ENCODE measurements at places on chromosomes 16 and 17. TPM values are rescaled to one million over a fixed set of nuclear protein-coding genes. Genes with fewer than 3 reads are reported as not detected.
A peak's percentile ranks its signal among the peaks of the same experiment; 100 is the strongest.

- DNase-seq: peak; percentile 72
These were observed 11.4 kb upstream of the TCAP start for GRCh38 chr17:39653662-39654331.

- no peak for DNase-seq
These were observed 4.0 kb upstream of the RAPGEFL1 start for GRCh38 chr17:40173091-40173777.

DNA sequence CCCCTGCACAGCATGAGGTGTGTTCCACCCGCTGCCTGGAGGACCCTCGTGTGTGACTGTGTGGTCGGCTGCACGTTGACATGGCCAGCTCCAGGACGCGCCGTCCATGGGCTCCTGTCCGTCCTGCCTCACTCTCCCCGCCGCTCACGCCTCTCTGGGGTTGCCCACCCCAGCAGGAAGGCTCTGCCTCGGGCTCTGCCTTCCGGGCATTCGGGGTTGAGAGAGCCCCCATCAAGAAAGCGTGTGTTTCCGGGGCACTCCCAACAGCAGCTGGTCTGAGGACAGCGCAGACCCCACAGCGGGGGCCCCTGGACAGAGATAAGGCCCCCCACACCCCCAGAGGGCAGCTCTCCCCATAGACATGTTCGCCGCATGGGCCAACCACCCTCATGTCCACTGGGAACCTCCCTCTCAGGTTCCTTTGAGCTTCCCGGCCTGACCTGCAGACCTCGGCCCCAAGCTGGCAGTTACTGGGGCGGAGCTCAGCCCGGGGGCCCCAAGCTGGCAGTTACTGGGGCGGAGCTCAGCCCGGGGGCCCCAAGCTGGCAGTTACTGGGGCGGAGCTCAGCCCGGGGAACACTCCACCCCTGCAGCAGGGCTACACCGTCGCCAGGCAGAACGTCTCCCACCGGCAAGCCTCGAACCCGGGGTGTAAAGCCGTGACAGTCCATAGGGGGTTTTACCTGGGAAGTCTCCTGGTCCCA is 8.4 kb upstream of the PIEZO1 start:
- DNase-seq: no peak

The LPCAT2 gene
- total RNA-seq: 7.9 TPM

- DNase-seq: peak; percentile 55
These were observed 1.4 kb downstream of the CENPX start for GRCh38 chr17:82021107-82021899.

The ABCC3 gene
- not detected for total RNA-seq

The ACSM5 gene
- not detected for total RNA-seq

GRCh38 chr17:13690806-13691205 is 89.1 kb upstream of the HS3ST3A1 start:
- DNase-seq: no peak

DNA sequence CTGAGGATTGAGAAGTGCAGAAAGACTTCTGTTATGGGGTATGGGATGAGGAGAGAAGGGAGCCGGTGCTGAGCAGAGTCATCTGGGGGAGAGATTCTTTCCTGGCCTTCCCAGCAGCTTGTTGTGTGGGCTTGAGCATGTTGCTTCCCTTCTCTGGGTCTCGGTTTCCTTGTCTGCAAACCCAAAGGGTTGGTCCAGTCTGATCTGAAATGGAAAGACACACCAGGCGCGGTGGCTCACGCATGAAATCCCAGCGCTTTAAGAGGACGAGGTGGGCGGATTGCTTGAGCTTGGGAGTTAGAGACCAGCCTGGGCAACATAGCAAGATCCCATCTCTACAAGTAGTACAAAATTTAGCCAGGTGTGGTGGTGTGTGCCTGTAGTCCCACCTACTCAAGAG is 6.0 kb downstream of the SOCS3 start:
- no peak for DNase-seq

DNA sequence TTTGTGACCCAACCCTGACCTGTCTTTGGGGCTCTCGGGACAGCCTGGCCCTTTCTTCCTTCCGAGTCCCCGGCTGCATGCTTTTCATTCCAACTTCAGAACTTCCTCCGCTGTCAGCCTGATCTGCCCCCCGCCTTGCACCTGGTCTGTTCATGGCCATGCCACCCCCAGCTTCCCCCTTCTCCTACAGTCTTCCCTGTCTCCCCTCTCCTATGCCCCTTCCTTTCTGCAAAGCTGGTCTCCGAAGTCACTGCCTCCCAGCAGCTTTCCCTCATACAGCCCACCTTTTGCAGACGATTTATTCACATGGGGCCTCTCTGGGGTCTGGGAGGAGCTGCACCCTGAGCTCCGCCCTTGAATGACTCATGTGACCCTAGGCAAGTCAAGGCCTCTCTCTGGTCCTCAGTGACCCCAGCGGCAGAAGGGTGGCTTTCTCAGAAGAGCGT is 47.1 kb upstream of the SDK2 start:
- no peak for DNase-seq

GRCh38 chr17:55283256-55283965 is 18.7 kb downstream of the HLF start:
- no peak for DNase-seq

GRCh38 chr17:34163646-34164045 is 91.4 kb upstream of the CCL2 start:
- no peak for DNase-seq

The TMEM132E gene
- total RNA-seq: 3.3 TPM

The BEAN1 gene
- total RNA-seq: 1.5 TPM

- no peak for DNase-seq
These were observed 11.8 kb downstream of the HMOX2 start for GRCh38 chr16:4487955-4488498.

DNA sequence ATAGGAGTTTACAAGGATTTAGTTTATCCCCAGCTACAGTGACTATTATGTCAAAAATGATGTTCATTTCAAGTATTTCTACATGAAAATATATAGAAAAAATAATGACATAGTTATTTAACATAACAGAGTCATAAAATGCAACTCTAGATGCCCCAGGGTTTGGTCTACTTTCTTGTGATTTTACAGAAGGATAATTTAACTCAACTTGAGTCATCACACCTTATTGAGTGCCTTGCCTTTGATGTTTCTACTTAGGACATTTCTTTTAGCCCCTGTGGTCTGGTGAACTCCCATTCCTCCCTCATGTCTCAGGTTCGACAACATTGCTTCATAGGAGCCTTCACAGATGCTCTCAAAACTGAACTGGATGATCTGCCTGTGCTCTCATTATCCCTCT is 2.0 kb downstream of the KRT20 start:
- no peak for DNase-seq

The AIPL1 gene
- total RNA-seq: not detected

The DHRS7C gene
- total RNA-seq: not detected

DNA sequence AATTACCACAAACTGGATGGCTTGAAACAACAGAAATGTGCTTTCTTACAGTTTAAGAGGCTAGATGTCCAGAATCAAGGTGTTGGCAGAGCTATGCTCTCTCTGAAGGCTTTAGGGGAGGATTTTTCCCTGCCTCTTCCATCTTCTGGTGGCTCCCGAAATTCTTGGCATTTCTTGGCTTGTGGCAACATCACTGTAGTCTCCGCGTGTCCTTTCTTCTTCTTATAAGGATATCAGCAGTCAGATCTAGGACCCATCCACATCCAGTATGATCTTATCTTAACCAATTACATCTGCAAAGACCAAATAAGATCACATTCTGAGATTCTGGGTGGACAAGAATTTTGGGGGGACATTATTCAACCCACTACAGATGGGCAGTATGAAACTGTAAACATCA is 119.2 kb upstream of the PMFBP1 start:
- no peak for DNase-seq

The DNAI2 gene
- total RNA-seq: not detected

DNA sequence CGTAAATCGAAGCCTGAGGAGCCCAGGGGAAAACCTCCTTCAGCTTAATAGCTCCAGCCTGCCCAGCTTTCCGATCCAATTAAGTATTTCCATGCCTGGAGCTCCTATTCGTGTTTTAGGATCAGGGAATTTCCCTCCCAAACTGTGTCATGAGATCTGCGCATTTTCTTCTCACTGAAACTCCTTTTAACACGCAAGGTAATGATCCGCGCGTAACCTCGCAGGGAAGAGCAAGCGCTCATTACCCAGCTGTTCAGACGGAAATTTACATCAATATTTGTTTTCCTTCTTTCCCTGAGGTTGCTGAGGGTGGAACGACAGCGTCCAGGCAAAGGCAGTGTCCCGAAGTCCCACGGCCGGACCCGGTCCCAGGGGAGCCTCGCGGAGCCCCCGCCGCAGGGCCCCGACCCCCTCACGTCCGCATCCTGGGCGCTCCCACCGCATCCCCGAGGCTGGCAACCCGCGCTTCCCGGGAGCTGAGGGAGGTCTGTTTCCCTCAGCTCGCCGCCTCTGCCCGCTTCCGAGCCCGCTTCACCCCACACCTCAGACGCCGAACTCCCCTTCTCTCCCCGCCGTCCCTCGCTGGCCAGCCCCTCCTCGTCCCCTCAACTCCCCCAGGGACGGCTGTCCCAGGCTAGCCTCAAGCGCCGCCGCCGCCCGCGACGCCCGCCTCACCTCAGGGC is 415 bp downstream of the ABCA5 start:
- no peak for DNase-seq

DNA sequence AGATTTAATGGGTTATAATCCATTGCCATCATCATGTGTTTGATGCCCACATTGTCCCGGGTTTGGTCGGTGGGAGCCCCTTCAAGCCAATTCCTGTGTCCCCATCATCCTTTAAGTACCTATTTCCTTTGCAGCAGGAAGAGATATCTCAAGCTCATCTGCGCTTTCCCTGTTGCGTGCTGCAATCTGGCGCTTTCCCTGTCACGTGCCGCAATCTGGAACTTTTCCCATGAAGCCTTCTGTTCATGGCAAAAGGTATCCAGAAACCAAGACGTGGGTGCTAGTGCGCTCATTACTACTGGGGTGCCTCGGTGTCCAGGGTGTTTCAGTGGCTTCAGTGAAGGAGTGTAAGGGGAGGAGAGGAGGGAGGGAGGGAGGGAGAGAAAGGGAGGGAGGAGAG is 174.6 kb upstream of the ZNF469 start:
- DNase-seq: no peak

DNA sequence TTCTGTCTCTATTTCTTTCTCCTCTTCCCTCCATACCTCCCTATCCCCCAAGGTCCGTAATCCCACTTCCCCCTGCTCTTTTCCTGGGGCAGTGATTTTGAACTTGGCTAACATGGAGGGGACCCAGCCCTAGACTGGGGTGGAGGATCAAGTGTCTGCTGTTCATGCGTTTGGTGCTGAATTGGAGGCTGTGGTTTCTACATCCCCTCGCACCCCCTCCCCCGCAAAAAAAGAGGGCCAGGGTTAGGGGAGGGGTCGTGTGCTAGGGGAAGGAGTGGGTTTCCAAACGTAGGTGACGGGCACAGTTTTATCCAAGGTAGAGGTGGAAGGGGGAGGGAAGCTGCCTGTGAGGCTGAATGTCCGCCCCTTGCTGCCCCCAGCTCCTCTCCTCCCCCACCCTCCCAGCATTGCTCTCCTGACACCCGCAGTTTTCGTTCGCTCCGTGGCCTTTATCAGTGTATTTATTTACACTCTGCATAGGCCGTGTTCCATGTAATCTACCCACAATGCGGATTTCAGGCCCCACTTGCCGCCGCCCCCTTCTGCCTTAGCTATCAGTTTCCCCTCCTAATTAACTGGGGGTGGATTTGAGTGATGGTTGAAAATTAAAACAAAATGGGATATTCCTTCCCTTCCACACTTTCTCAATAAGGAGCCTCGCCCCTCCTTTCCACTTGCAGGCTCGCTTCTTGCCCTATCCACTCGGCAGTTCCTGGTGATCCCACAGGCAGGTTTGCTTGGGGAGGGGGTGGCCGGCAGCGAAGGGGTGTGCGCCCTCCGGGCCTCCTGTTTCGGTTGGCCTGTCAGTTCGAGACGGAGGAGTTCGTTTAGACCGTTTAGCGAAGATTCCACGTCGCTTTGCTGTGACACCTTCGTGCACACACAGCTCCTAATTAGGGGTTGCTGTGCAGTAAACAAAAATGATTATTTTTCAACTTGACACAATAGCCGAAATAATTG is 2.0 kb downstream of the GNAO1 start:
- DNase-seq: no peak

The CACNG3 gene
- not detected for total RNA-seq

The STAT5A gene
- total RNA-seq: 2.9 TPM

The PIPOX gene
- total RNA-seq: 3.3 TPM

DNA sequence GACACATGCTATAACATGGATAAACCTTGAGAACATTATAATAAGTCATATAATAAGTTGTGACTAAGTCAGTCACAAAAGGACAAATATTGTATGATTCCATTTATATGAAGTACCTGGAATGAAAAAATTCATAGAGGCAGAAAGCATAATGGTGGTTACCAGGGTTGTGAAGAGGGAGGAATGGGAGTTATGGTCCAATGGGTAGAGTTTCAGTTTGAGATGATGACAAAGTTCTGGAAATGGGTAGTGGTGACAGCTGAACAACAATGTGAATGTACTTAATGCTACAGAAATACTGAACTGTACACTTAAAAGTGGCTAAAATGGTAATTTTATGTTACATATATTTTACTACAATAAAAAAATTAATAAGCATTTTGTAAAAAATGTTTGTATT is 49.7 kb downstream of the MYO1D start:
- no peak for DNase-seq

The ADGRG3 gene
- not detected for total RNA-seq

The SLC25A19 gene
- 18.6 TPM for total RNA-seq

DNA sequence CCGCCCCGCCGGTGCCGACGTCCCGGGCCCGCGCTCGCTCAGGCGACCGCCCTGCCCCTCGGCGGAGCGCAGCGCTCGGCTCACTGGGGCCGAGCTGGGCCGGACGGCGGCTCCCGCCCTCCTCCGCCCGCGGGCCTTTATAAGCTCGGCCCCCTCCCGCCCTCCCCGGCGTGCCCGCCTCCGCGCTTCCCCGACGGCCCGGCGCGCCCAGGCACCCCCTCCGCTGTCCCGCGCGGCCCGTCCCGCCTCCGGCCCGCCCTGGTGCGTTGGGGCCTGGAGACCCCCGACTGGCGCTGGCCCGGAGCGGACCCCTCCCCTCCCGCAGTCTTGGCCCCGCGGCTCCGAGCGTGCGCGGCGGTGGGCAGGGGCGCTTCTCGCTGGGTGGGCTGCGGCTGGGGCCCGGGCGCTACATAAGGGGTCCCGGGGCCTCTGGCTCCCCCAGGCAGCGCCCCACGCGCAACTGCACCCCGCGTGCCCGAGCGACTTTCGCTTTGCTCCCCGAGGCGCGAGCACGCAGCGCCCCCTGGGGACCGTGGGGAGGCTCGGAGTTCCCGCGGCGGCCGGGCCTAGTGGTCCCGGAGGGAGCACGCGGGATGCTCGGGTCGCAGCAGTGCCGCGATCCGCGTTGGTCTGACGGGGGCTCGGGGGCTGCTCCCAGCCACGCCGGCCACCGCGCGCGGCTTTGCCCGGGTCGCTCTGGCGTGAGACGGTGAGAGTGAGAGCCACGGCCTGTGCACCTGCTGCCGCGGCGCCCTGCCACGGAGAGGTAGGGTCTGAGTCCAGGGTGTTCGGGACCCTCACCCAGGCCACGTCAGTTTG is at the start of gene PIEZO1:
Gene PIEZO1 (minus strand): TSS at position 115 of the 819 bp plus-strand sequence. CDS start 256 bp downstream, outside the sequence.
- DNase-seq: peak; percentile 57

The SMTNL2 gene
- total RNA-seq: 1.4 TPM

All from neural crest cell (in vitro differentiated cells).